ENCODE measurements at places on chromosomes 2 and 18.

GRCh38 chr2:175976391-175977157 lies 25.5 kb downstream of the LNPK start:
- no peak for DNase-seq

- no peak for DNase-seq
Measured at GRCh38 chr2:106065983-106066820, 127.9 kb downstream of the UXS1 start.

- no peak for DNase-seq
Measured at GRCh38 chr2:95390272-95390880, 12.1 kb upstream of the FAHD2A start.

- DNase-seq = no peak
Measured at GRCh38 chr18:78378403-78378802, 601.2 kb upstream of the SALL3 start.

GRCh38 chr2:189363559-189363958 lies 77.7 kb upstream of the WDR75 start:
- DNase-seq = no peak

Data from stimulated activated CD4-positive, alpha-beta T cell treated with anti-CD3 and anti-CD28 coated beads, Interleukin-2, amount 100 ng/mL, for 24 hours (primary cell).